ENCODE measurements at places on chromosomes 1 and 21. TPM values are rescaled to one million over a fixed set of nuclear protein-coding genes. Genes with fewer than 3 reads are reported as not detected.

PIK3C2B gene
- total RNA-seq: 151 TPM

C1orf226 gene
- not detected for total RNA-seq

CR2 gene
- 34.1 TPM for total RNA-seq

EDARADD gene
- not detected for total RNA-seq

DNA sequence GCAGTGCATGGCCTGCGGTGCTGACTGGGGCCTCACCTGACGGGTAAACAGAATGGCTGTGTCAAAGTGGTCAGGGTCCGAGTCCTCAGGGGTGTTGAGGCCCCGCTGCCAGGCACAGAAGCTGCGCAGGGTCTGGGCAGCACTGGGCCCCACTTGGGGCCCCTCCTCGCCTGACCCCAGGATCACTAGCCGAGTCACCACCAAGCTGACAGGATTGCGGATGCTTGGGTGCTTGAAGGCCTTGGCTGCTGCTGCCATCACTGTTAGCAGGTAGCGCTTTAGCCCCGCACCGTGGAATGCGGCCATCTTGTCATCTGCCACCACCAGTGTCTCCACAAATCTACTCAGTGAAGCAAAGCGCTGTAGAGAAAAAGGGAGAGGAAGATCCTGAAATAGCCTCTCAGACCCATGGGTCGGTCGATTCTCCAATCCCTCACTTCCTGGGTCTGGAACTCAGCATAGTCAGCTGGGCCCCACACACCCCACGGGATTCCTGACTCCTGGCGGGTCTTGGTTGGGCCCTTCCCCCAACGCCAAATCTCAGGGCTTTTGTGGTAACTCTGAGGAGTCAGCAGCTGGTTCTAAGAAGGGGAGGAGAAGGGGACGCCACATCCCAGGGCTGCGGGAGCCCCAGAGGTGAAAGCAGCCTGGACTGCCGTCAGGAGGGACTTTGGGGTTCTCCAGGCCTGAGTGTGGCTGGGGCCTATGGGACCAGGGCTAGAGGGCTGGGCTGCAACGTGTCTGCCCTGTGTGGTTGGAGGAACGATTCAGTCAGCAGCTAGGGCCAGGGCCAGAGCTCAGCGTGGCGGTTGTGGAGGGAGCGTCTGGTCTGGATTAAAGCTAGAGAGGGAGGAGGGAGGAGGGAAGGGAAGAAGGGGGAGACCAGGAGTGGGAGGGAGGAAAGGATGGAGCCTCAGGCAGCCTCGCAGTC lies 2.1 kb downstream of the ADAMTS4 start:
- DNase-seq: no peak
- H3K27me3 ChIP-seq: no peaks in the 10 kb centered on the region
- peaks cover 45% of the 10 kb centered on the region for H3K4me1 ChIP-seq
- H3K36me3 ChIP-seq: no peaks in the 10 kb centered on the region
- H3K27ac ChIP-seq: no peak overlapping the region

- no peak overlapping the region for H3K4me3 ChIP-seq
- H3K27me3 ChIP-seq: no peaks in the 10 kb centered on the region
- DNase-seq: no peak
- no peak overlapping the region for H3K27ac ChIP-seq
Observed at GRCh38 chr1:97209381-97209957, 487.9 kb downstream of the PTBP2 start.

- peaks cover 36% of the 10 kb centered on the region for H3K36me3 ChIP-seq
- no peaks in the 10 kb centered on the region for H3K27me3 ChIP-seq
- peak overlapping the region; percentile 95 for H3K27ac ChIP-seq
- DNase-seq: no peak
Observed at GRCh38 chr1:52403566-52404115, 582 bp downstream of the ORC1 start.

GRCh38 chr1:43444151-43444828 lies 9.4 kb downstream of the HYI start:
- H3K27me3 ChIP-seq: no peaks in the 10 kb centered on the region
- no peak for DNase-seq
- H3K4me3 ChIP-seq: no peak overlapping the region
- H3K36me3 ChIP-seq: peaks cover 92% of the 10 kb centered on the region
- no peak overlapping the region for H3K27ac ChIP-seq

DNA sequence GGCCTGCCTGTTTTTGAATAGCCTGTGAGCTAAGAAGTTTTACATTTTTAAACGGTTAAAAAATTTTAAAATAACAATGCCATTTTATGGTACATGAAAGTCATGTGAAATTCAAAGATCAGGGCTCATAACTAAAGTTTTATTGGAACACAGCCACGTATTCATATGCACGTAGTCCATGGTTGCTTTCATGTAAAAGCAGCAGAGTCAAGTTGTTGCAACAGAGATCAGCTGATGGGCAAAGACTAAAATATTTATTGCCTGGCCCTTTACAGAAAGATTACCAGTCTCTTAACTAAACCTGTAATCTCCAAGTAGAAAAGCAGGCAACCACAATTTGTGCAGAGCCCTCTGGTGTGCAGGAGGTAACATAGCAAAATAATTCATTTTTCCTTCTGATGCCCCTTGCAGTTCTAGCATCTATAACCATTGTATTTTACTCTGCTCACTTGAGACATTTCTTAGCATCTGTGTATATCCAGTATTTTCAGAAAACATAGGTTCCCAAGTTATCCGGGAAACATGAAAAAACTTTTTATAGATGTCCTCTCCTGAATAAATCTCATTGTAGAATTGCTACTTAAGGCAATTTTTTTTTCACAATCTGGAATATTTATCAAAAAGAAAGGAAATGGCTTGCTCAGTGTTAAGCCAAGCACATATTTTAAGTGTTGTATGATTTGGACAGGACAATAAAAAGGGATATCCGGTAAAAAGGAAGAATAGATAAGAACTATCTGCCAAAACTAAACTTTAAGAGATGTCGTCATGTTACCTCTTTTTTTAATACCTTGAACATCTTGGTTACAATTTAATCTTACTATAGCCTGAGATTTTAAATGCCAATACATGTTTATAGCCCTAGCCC lies 430.8 kb downstream of the PLPP3 start:
- no peaks in the 10 kb centered on the region for H3K36me3 ChIP-seq
- H3K27ac ChIP-seq: no peak overlapping the region
- no peaks in the 10 kb centered on the region for H3K4me1 ChIP-seq
- peaks cover 8% of the 10 kb centered on the region for H3K27me3 ChIP-seq

GRCh38 chr1:155273343-155274245 lies at the start of gene CLK2:
TSS of gene CLK2 (minus strand) at chr1:155273504. CDS start at chr1:155270977, 2,527 bp downstream.
- DNase-seq: peak; percentile 96
- no peaks in the 10 kb centered on the region for H3K27me3 ChIP-seq
- H3K4me3 ChIP-seq: peak within 1 kb of the TSS; percentile 94
- peak within 1 kb of the TSS; percentile 91 for H3K27ac ChIP-seq
- peaks cover 35% of the 10 kb centered on the region for H3K36me3 ChIP-seq
- H3K4me1 ChIP-seq: peaks cover 49% of the 10 kb centered on the region

- H3K4me1 ChIP-seq: peaks cover 17% of the 10 kb centered on the region
- H3K27ac ChIP-seq: no peak overlapping the region
- peak; percentile 35 for DNase-seq
- H3K4me3 ChIP-seq: peak overlapping the region; percentile 82
Observed at GRCh38 chr1:77888781-77889642, 588 bp downstream of the NEXN start.
